ENCODE measurements at places on chromosomes 16 and 17.

DNA sequence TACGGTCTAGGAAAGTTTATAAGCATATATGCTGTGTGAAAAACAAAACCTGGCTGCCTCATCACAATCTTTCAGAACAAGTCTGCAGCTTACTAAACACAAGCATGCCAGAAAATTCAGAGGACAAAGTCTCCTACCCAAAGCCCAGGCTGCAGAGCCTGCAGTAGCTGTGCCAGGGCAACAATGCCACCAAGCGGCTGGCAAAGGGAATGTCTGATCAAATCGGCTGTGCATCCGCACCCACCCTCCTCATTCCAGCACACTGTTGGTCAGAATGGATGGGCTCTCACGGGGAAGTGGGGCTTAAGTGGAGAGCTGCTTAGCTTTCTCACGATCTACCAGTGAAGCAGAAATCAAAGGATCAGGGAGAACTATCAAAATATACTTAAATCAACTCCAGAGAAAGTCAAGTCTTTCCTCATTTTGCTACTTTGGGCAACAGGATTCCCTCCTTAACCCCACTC, 73.5 kb downstream of the CYTH1 start:
- DNase-seq, result peak; percentile 82

GRCh38 chr16:81600275-81600674, 155.7 kb downstream of the CMIP start:
- peak; percentile 51 for DNase-seq

DNA sequence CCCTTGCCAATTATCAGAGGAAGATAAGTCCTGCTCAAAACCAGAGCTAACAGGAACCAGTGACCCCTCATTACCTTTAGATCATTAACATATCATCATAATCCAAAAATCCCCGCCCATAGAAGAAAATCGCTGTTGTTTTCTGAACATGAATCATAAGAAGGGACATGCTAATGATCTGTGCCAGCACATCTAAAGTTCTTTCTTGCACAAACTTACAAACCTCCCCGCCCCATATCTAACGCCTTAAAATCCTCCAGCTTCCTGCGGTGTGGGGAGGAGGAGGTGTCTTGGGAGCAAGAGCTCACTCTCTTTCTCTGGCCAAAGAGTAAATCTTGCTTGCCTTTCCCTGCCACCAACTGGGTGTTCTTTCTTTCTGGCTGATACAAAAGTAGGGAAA, 78.3 kb downstream of the IRX3 start:
- no peak for DNase-seq

DNA sequence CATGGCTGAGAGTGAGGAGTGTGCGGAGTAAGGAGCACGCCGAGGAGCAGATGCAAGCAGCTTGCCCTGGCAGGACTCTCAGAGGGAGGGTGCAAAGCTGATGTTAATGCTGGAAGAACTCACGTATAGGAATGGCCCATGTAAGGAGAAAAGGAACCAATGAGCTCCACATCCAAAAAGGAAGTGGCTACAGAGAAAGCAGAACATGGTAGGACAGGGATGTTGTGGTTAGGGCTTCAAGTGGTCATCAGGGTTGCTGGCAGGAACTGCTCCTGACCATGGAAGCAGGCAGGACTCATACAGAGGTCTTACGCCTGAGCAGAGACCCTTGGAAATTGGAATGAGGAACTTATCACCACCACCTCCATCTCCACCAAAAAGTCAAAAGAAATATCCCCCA, 5.2 kb downstream of the MYO1D start:
- no peak for DNase-seq

DNA sequence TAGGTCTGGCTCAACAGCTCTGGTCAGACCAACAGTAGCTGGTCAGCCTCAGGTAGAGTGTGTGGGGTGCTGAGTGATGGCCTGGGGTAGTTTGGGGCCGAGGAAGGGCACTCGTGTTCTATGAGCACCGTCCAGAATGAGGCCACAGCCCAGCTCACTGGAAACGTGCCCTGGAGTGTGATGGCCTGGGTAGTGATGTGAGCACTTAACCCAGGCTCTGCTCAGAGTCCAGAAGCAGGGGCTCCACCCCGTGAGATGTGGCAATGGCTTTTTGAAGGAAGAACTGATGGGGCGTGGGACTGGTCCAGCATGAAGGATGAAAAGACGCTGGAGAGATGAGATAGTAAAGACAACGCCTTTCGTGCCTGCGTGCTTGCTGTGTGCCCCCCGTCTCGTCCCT, 35.3 kb downstream of the NTN1 start:
- no peak for DNase-seq

GRCh38 chr17:39600288-39600996, 7.3 kb downstream of the NEUROD2 start:
- no peak for DNase-seq

DNA sequence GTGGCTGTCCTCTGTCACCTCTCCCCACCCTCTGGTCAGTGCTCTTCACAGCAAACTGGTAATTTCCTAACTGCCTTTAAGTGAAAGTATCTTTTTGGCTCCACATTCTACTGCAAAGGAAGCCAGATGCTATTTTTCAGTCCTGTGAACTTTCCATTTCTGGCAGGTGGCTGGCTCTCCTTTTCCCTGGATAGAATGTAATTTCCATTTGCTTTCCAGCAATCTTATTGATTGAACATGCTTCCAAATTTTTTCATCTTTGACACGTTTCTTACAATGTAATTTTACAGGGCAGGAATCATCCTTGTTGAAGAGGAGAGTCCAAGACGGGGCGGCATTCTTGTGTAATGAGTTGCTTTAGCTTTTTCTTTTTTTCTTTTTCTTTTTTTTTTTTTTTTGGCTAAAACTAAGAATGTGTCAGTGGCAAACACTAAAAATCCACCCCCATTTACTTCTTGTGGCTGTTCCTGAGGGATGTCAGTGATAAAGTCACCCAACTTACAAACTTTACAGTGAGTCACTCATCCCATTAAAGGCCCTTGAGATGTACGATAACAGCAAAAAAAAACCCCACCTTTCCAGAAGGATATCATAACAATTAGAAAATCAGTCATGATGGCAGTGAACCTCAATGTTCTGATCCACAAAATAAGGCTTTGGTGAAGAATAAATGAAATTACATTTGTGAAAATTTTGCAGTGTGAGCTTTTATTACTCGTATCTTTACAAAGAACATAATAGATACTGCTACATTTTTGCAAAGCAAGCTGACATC, 29.4 kb upstream of the PRKCA start:
- peak; percentile 38 for DNase-seq

- DNase-seq, result peak; percentile 18
These were observed 488 bp downstream of the SPSB3 start for GRCh38 chr16:1781758-1782407.

- DNase-seq, result no peak
These were observed 44.0 kb upstream of the PABPN1L start for GRCh38 chr16:88910284-88911135.

GRCh38 chr16:1979271-1980029, 1.8 kb downstream of the NOXO1 start:
- DNase-seq, result no peak

DNA sequence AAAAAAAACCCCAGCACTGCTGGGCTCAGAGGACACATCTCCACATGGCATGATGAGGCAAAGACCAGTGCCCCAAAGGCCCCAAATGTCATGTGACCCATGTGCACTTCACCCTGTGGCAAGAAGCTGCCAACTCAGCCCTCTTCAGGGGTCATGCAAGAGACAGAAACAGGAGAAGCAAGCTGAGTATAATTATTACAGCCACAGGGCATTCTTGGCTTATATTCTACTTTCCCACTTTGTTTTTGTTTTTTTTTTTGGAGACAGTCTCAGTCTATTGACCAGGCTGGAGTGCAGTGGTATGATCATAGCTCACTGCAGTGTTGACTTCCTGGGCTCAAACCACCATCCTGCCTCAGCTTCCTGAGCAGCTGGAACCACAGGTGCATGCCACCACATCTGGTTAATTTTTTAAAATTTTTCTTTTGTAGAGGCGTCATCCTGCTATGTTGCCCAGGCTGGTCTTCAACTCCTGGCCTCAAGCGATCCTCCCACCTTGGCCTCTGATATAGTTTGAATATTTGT, 32.7 kb upstream of the LITAF start:
- DNase-seq, result no peak

- no peak for DNase-seq
These were observed 1.7 kb downstream of the RABEP1 start for GRCh38 chr17:5283571-5284315.

DNA sequence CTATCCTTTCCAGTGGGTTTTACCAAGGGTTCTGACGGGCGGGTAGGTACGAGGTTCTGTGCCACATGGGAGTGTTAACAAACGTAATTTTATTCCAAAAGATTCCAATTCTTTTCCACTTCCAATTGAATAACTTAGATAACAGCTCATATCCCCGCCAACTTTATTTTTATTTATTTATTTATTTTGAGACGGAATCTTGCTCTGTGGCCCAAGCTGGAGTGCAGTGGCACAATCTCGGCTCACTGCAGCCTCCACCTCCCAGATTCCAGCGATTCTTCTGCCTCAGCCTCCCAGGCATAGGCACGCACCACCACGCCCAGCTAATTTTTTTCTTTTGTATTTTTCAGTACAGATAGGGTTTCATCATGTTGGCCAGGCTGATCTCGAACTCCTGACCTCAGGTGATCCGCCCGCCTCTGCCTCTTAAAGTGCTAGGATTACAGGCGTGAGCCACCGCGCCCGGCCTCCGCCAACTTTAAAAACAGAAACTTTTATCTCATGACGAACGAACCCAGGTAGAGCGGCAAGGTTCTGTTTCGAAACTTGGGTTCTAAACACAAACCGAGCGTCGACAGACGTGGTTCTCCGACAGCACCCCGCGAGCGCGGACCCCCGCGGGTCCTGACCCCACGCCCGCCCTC, 613 bp downstream of the ECI1 start:
- DNase-seq, result no peak

- no peak for DNase-seq
These were observed 50.9 kb downstream of the MRC2 start for GRCh38 chr17:62678214-62678919.

- DNase-seq, result no peak
These were observed 51.3 kb downstream of the HS3ST3B1 start for GRCh38 chr17:14352136-14352535.

DNA sequence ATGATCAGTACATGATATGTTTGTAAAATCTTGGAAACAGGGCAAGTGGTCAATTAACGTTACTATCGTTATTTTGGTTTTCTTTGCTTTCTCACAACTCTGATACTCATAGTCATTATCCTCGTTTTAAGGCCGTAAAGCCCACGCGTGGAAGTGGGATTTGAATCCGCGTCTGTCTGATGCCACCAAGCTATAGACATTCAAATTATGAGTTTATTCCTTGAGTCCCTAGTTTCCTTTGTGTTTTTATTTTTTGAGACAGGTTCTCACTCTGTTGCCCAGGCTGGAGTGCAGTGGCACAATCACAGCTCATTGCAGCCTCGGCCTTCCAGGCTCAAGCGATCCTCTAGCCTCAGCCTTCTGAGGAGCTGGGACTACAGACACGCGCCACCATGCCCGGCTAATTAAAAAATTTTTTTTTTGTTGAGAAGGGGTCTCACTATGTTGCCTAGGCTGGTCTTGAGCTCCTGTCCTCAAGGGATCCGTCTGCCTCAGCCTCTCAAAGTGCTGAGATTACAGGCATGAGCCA, 1.0 kb downstream of the DCTN5 start:
- DNase-seq, result no peak

- DNase-seq, result peak; percentile 67
These were observed 13.8 kb downstream of the DBF4B start for GRCh38 chr17:44722254-44722653.

- no peak for DNase-seq
These were observed 205.6 kb downstream of the SPECC1 start for GRCh38 chr17:20214794-20215193.

- peak; percentile 87 for DNase-seq
These were observed 55.9 kb upstream of the ADCY7 start for GRCh38 chr16:50210266-50211038.

- no peak for DNase-seq
These were observed 764 bp upstream of the SMURF2 start for GRCh38 chr17:64662774-64663367.

DNA sequence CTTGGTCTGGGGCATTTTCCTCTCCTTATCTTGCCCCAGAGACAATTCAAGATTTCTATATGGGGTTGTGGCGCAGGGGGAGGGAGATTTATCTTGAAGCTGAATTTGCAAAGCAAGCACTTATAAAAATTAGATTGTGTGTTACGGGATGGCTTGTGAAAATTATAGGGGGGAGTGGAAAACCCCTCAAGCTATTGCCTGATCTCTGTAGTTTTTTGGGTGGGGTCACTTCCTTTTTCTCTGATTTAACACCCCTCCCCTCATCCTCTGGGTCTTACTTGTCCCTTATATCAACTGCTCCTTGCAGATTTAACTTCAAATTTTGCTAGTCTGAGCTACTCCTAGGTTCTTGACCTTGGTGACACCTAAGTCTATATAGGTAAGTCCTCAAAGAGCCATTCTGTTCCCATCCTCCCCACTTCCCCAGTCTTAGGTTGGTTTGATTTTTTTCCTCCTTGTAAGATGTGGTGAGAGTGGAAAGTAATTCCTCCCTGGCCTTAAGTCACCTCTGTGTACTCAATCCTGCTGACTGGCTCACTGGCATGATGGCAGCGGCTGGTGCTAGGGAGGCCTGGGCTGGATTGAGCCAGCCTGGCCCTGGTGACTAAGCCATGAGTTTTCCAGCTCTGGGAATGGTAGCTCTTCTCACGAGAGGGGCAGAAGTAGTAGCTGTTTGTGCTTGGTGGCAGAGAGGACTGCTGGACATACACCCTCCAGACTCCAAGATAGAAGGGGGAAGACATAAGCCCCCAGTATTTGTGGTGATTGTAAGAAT, 2.3 kb downstream of the ARL4D start:
- peak; percentile 94 for DNase-seq

- no peak for DNase-seq
These were observed 14.1 kb upstream of the DBNDD1 start for GRCh38 chr16:90033387-90033786.

- DNase-seq, result no peak
These were observed 31.6 kb upstream of the HS3ST2 start for GRCh38 chr16:22782314-22782713.

- DNase-seq, result no peak
These were observed 265.3 kb upstream of the HSBP1 start for GRCh38 chr16:83542491-83542890.

DNA sequence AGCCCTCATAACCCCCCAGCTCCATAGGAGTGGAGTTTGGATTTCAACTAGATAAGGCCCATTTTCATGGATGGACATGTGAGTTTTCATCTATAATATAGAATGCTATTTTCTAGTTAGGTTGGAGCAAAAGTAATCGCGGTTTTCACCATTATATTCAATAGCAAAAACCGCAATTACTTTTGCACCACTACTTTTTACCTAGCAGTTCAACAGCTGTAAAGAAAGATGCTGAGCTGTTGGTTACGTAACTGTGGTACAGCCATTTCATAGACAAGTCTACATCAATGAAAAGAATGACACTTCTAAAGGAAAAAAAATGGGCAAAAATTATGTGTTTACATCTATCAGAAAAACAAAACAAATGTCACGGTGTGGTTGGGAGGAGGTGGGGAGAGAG, 507.7 kb downstream of the MAF start:
- DNase-seq, result no peak

- DNase-seq, result no peak
These were observed 41.7 kb downstream of the ANKFY1 start for GRCh38 chr17:4221899-4222659.

- DNase-seq, result peak; percentile 73
These were observed 64.0 kb downstream of the MYO18A start for GRCh38 chr17:29115961-29116803.

All from myocyte (in vitro differentiated cells).